ENCODE measurements at places on chromosomes 16 and 17.
A peak's percentile ranks its signal among the peaks of the same experiment; 100 is the strongest.

GRCh38 chr16:81394966-81395655 is 49.5 kb upstream of the CMIP start:
- DNase-seq = no peak

- DNase-seq = no peak
Measured at GRCh38 chr17:4507361-4508111, 8.9 kb downstream of the SPNS2 start.

DNA sequence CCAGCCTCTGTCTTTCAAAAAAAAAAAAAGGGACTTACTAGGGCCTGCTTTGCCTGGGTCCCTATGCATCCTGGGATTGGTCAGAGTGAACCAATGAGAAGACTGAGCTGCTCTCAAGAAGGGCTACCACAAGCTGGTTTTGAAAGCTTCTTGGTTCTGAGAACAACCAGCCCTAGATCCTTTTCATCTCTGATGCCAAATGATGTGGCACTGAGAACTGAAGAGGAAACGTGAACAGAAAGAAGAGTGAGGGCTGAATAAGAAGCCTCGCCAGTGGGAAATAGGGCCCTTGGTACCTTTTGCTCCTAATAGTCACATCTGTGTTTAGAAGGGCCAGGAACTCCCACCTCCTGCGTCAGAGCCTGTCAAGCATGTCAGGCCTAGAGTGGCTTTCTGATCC is 10.7 kb downstream of the TACO1 start:
- DNase-seq = no peak

- DNase-seq = peak; percentile 58
Measured at GRCh38 chr17:3843935-3844516, 2.0 kb downstream of the NCBP3 start.

DNA sequence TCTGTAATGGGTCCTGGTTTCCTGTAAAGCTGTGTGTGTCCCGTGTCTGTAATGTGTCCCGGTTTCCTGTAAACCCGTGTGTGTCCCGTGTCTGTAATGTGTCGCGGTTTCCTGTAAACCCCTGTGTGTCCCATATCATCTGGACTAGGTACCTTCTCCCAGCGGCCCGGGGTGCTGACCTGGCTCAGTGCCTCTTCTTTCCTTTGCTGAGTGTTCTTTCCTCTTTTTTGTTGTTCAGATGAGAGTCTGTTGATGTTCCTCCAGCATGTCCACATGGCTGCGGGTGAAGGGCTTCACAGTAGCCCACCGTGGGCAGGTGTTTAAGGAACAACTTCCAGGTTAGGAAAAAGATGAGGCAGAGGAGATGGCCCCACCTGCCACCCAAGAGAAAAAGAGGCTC is 46.6 kb upstream of the GNG13 start:
- DNase-seq = no peak

- peak; percentile 95 for DNase-seq
Measured at GRCh38 chr16:80804526-80805383, at the start of gene CDYL2. TSS of gene CDYL2 (minus strand) at chr16:80804598. CDS start at chr16:80804173, 425 bp downstream.

GRCh38 chr16:83933885-83934683 is 19.0 kb upstream of the OSGIN1 start:
- no peak for DNase-seq

GRCh38 chr17:49575679-49576087 is at the start of gene NXPH3:
TSS of gene NXPH3 (plus strand) at chr17:49575871. CDS start at chr17:49576220, 349 bp downstream.
- peak; percentile 78 for DNase-seq

DNA sequence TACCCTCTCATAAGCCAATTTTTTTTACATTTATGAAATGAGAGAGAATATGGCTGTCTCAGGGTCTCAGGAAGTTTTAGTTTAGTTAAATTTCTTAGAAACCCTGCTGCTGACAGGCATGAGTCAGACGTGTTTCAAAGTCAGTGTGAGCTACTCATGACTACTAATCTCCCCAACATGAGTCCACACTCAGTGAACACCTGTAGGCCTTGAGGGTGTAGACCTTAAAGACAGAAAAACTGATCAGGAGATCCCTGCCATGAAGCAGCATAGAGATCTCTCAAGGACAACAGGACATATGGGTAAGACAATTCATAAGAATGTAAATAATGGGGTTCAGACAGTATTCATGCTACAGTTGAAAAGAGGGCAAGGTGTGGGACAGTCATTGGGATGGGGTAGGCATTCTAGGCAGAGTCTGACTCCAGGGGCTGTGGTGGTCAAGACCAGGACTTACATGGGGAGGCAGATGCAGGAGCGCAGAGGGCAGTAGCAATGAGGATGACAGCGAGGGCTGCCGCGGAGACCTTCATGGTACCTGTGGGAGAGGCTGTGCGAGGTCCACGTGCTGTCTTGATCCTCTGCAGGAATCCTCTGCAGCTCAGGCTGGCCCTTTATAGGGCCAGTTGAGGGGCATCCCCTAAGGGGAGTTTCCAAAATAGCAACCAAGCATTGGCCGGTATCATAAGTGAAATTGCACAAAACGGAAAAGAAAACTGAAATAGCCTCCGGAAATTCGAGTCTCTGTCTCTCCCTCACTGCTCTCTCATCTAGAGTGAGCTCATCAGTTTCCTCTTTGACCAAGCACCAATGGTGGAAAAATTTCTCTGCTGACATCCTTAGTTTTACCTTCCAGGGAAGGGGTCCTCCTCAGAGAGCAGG is at the start of gene CCL5:
Gene CCL5, minus strand, starts transcription at position 588 of the 882 bp plus-strand sequence.
- no peak for DNase-seq

- DNase-seq = no peak
Measured at GRCh38 chr17:57871863-57872262, 22.0 kb upstream of the MRPS23 start.

- DNase-seq = no peak
Measured at GRCh38 chr16:3673676-3674377, 19.3 kb downstream of the DNASE1 start.

GRCh38 chr16:9040800-9041412 is 50.5 kb upstream of the HAPSTR1 start:
- DNase-seq = no peak
